ENCODE measurements at places on chromosomes 7 and 10. TPM values are rescaled to one million over a fixed set of nuclear protein-coding genes. Genes with fewer than 3 reads are reported as not detected.

Gene LIPK
- not detected for total RNA-seq

Gene MPP7
- total RNA-seq = 43.9 TPM

Gene TAS2R5
- not detected for total RNA-seq

Gene MCM10
- total RNA-seq = 0.11 TPM

Gene MMD2
- total RNA-seq = not detected

Gene PTF1A
- total RNA-seq = not detected

Gene SLC29A4
- 3.2 TPM for total RNA-seq

Gene MDFIC
- total RNA-seq = 13.3 TPM

DNA sequence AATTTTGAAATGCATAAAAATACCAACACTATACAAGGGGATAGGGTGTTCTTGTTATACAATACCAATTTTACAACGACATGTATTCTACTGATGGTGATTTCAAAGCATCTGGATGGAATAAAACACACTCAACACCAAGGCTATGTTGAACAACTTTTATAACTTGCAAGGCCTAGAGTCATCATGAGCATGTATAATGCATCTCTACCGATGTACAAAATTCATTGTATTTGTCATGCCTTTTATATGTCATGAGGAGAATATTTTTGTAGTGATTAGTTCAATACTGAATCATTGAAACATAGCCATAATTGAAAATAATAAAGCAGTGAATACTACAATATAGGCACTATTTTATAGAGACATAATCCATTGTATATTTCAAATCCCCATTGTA, 160.2 kb downstream of the ETV1 start:
- no peak overlapping the region for H3K27ac ChIP-seq
- H3K4me3 ChIP-seq = no peak overlapping the region
- no peaks in the 10 kb centered on the region for H3K4me1 ChIP-seq
- no peaks in the 10 kb centered on the region for H3K27me3 ChIP-seq
- DNase-seq = no peak

DNA sequence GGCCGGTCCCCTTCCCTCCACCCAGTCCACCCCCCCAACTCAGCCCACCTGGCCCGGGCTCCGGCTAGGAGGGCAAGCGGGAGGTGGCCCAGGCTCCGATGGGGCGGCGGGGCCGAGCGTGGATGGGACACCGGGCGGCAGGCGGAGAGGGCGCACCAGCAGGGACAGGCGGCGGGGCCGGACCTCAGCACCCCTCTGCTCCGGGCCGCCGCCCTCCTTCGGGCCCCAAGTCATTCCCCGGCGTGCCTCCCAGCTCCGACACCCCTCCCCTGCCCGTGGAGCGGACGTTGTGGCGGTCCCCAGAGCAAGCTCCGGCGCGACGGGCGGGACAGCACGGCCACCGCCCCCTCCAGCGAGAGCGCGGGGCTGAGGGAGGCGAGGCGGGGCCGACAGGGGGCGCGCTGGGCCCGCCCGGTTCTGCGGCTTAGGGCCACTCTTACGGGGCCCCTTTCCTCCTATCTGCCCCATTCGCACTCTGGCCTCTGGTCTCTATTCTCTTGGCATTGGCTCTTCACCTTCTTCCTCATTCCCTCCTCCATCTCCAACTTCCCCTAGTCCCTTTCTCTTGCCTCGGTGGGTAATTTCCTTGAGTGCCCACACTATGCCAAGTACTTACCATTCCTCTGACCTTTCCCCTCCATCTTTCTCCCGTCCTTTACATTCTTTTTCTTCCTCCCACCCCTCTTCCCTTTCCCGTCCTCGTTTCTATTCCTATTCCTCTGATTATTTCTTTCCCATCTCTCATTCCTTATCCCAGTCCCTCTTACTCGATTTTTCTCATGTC, 701 bp upstream of the GBX1 start:
- H3K4me1 ChIP-seq = peaks cover 12% of the 10 kb centered on the region
- H3K4me3 ChIP-seq = peak overlapping the region; percentile 65
- H3K27ac ChIP-seq = no peak overlapping the region
- no peaks in the 10 kb centered on the region for H3K36me3 ChIP-seq
- peaks cover 19% of the 10 kb centered on the region for H3K27me3 ChIP-seq
- DNase-seq = no peak

DNA sequence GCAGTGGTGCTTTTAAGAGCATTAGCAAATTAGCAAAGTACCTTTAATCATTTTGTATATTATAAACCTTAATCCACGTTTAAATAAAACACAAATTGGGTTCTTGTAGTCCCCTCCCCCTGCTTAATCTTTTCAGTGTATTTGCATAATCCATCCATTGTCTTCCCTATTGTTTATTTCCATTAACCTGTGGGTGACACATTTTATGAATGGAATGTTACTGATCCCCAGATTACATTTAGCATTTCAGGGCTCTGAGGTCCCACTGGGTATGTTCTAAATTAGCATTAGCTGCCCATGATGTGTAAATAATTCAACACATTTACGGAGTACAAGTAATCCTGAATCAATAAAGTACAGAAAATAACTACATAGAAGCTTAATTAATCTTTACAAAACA, 138.4 kb upstream of the FEZF1 start:
- H3K4me3 ChIP-seq = no peak overlapping the region
- no peaks in the 10 kb centered on the region for H3K27me3 ChIP-seq
- no peaks in the 10 kb centered on the region for H3K4me1 ChIP-seq
- no peak overlapping the region for H3K27ac ChIP-seq
- no peak for DNase-seq

- no peak for DNase-seq
- H3K27ac ChIP-seq = no peak overlapping the region
- H3K4me1 ChIP-seq = no peaks in the 10 kb centered on the region
- H3K27me3 ChIP-seq = no peaks in the 10 kb centered on the region
Observed at GRCh38 chr10:58331646-58332045, 3.2 kb upstream of the UBE2D1 start.

DNA sequence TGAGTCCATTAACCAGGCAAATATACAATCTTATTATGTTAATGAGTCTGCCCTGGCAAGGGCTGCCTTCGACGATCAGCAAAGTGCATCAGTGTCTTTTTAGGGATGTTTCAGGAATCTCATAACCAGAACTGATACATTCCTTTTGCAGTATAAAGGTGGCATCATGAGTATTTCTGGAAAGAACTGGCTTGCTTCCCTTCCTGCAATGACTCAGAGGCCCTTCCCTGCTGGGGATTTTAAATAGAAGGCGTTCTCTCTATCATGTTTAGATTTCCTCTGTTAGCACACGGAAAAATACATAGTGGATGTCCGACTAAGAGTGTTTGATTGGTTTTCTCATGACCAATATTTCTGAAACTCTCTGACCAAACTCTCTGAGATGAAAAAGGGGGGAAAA, 1.8 kb downstream of the NPS start:
- no peaks in the 10 kb centered on the region for H3K36me3 ChIP-seq
- H3K4me3 ChIP-seq = no peak overlapping the region
- H3K27ac ChIP-seq = no peak overlapping the region
- no peaks in the 10 kb centered on the region for H3K27me3 ChIP-seq
- H3K4me1 ChIP-seq = no peaks in the 10 kb centered on the region

- H3K27ac ChIP-seq = no peak overlapping the region
- no peaks in the 10 kb centered on the region for H3K4me1 ChIP-seq
- H3K36me3 ChIP-seq = no peaks in the 10 kb centered on the region
- no peak overlapping the region for H3K4me3 ChIP-seq
Observed at GRCh38 chr7:29445736-29446135, 117.9 kb upstream of the PRR15 start.

- no peaks in the 10 kb centered on the region for H3K36me3 ChIP-seq
- peaks cover 3% of the 10 kb centered on the region for H3K4me1 ChIP-seq
- no peaks in the 10 kb centered on the region for H3K27me3 ChIP-seq
- no peak for DNase-seq
- no peak overlapping the region for H3K4me3 ChIP-seq
Observed at GRCh38 chr10:95814011-95814727, 58.2 kb downstream of the ENTPD1 start.

DNA sequence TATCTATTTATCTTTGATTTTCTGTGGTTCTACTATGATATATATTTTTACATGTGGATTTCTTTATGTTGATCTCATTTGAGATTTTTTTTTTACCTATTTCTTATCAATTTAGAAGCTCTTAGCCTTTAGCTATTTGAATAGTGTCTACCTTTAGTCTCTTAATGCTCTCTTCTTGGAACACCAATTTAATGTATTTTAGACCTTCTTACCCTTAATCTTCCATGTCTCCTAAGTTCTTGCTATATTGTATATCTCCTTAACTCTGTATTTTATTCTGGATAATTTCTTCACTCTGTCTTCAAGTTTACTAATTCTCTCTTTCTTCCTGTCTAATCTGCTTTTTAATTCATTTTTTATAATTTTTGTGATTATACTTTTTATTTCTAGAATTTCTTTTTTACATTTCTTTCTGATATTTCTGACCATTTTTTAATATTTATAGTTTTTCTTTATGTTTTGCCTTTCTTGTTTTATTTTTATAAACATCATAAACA, 27.3 kb downstream of the CSTF2T start:
- no peaks in the 10 kb centered on the region for H3K27me3 ChIP-seq
- no peak overlapping the region for H3K4me3 ChIP-seq
- no peak overlapping the region for H3K27ac ChIP-seq

DNA sequence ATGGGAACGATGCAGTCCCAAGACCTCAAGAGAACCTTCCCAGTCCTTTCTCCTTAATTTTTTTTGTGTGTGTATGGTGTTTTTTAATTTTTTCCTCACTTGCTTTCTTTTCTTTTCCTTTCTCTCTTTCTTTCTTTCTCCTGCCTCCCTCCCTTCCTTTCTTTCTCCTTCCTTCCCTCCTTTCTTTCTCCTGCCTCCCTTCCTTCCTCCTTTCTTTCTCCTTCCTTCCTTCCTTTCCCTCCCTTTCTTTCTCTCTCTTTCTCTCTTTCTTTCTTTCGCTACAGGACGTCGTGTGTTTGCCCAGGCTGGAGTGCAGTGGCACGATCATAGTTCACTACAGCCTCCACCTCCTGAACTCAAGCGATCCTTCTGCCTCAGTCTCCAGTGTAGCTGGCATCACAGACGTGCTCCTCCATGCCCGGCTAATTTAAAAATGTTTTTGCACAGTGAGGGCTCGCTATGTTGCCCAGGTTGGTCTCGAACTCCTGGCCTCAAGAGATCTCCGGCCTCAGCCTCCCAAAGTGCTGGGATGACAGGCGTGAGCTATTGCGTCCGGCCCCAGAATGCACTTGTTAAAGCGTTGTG, 709 bp upstream of the NIPSNAP2 start:
- H3K27me3 ChIP-seq = no peaks in the 10 kb centered on the region
- peak overlapping the region; percentile 99 for H3K27ac ChIP-seq
- peak overlapping the region; percentile 90 for H3K4me3 ChIP-seq
- H3K36me3 ChIP-seq = peaks cover 1% of the 10 kb centered on the region
- DNase-seq = no peak

DNA sequence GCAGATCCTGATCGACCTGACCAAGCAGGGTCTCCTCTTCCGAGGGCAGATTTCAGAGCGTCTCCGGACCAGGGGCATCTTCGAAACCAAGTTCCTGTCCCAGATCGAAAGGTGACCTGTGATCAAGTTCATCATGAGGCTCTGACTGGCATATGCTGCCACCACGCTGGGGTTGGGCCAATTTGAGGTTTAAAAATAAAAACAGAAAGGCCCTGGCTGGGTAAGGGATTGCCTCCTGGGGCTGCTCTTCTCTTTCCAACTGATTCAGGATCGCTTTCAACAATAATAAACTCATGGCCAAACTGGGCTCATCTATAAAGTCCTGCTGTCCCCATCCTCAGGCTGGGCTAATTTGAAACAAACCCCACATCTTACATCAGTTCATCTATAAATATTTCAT, 17.1 kb upstream of the HK1 start:
- H3K4me3 ChIP-seq = no peak overlapping the region
- H3K27me3 ChIP-seq = no peaks in the 10 kb centered on the region
- H3K4me1 ChIP-seq = no peaks in the 10 kb centered on the region
- H3K27ac ChIP-seq = no peak overlapping the region

Measured in ascending aorta (tissue), 2 donors.